ENCODE measurements at places on chromosomes 1 and 21.

DNA sequence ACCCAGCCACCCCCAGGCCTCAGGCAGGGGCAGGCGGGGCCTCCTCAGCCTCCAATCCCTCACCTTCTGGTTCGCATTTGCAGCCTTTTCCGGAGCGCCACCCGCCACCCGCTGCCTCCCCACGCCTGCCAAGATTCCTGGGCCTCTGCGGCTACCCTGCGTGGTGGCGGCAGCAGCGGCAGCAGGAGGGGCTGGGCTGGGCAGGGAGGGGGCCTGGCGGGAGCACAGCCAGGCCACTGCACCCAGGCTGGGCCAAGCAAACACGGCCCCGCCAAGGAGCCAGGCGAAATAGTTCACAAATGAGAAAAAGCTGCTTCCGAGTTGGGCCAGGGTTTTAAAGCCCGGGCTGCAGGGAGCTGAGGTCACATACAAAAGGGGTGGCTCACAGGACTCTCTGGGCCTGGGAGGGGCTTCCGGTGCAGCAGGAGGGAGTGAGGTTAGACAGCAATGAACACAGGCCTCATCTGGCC is 9.8 kb downstream of the COL8A2 start:
- DNase-seq, result peak; percentile 73

DNA sequence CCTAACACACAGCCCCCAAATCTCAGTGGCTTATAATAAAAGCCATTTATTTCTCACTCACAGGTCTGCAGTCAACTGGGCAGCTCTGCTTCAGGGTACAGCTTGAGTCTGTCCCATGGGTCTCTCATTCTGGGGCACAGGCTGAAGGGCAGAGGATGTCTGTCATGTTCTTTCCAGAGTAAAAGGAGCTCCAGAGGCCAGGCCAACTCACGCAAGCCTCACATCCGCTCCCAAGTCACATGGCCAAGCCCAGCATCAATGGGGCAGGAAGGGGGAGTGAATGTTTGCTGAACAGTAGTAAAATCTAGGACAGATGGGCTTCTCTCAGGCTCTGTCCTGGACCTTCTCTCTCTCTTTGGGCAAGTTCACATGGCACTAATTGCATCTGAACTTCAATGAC is 7.1 kb upstream of the SSBP3 start:
- DNase-seq, result no peak

DNA sequence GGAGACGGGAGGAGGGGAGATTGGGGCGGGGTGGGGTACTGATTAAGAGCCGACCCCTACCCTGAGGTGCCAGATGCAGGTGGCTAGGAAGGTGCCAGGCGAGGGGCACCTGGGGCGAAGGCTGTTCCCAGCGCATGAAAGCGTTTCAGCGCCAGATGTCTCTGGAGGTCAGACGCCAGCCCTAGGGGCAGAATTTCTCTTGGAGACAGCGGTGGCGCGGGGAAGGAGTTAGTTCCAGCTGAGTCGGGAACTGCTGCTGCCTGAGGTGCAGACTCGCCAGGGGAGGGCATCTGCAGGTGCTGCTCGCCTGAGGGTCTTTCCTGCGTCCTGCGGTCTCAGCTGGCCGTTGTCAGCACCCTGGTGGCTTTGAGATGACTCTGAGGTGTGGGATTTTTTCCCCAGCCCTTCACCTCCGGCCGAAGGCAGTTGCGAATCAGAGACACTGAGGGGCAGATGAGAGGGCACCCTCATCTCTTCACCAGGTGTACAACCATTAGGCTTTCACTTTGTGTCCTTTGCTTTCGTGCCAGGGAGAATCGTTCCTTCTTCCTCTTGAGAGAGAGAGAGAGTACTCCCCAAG is 539 bp downstream of the CGN start:
- DNase-seq, result no peak

- DNase-seq, result no peak
Measured at GRCh38 chr1:110487726-110488125, 31.2 kb downstream of the KCNA10 start.

DNA sequence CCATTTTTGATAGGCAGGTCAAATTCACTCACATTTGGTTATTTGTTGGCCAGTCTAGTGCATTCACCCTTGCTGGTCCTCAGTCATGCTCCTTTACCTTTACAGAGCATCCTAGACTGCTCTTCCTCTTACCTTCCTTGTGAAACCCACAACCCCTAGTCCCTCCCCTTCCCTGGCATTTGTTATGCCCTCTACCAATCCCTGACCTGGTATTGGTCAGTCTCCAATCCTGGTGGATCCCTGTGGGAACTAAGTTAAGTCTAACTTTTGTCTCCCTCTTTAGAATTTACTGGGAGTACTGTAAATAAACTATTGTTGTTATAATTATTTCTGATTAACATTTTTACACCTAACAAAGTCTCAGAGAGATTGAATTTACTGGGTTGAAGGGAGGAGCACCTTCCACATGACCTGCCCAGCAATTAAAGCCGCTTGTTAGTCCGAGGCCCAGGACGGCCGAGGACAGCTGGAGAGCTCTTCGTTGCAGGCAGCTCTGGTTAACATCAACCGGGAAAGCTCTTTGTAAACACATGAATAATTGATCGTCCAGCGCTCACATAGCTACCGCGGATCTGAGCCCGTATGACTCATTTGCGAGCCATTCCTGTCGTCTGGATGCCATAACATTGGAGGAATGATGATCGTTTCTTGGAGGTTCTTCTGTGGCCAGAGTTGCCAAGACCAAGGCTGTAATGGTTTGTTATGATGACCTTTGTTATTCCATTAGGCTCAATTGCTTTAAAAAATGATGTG is 31.9 kb downstream of the MTARC1 start:
- peak; percentile 65 for DNase-seq

GRCh38 chr1:30106125-30106524 is 617.3 kb downstream of the MATN1 start:
- DNase-seq, result no peak

DNA sequence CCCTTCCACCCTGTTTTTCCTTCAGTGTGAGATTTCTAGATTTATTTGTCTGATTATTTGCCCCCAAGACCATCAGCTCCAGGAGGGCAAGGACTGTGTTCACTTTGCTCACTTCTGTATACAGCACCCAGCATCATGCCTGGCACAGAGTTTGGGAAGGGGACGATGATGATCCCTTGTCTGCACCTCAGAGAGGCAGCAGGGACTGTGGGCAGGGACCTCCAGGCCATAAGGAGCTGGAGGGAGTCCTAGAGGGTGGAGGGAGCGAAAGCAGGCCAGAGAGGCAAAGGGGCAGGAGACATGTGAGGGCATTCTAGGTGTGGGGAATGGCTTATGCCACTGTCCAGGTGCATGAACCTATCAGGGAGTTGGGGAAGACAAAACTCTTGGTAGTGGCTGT is 32.8 kb downstream of the H3-3A start:
- no peak for DNase-seq

- no peak for DNase-seq
Measured at GRCh38 chr1:227320476-227320875, 2.2 kb upstream of the CDC42BPA start.

DNA sequence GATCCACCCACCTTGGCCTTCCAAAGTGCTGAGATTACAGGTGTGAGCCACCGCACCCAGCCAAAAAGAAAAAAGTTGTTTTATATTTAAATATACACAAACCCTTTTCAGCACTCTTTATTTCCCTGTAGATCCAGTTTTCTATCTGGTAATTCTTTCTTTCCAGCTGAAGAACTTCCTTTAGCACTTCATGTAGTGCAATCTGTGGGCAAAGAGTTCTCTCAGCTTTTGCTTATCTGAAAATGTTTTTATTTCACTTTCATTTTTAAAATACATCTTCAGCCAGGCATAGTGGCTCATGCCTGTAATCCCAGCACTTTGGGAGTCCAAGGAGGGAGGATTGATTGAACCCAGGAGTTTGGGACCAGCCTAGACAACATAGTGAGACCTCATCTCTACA is 28.5 kb upstream of the HYI start:
- DNase-seq, result no peak

- DNase-seq, result no peak
Measured at GRCh38 chr1:208820580-208821212, 576.5 kb upstream of the PLXNA2 start.

- no peak for DNase-seq
Measured at GRCh38 chr1:51912881-51913280, 34.4 kb upstream of the NRDC start.

DNA sequence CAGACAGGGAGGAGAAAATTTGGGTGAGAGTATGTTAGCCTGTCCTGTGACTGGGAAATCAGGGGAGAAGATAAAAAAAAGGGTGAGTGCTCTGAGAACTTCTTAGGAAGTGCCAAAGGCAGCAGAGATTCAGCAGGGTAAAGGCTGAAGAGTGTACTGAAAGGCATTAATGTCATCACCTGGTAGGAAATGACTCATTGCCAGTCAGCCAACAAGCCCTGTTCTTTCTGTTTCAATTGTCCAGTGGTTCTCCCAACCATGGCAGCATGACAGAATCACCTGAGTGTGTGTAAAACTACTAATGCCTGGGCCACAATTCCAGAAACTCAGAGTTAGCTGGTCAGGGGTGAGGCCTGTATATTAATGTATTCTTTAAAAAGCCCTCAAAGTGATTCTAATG is 83.5 kb downstream of the INTS7 start:
- DNase-seq, result no peak

DNA sequence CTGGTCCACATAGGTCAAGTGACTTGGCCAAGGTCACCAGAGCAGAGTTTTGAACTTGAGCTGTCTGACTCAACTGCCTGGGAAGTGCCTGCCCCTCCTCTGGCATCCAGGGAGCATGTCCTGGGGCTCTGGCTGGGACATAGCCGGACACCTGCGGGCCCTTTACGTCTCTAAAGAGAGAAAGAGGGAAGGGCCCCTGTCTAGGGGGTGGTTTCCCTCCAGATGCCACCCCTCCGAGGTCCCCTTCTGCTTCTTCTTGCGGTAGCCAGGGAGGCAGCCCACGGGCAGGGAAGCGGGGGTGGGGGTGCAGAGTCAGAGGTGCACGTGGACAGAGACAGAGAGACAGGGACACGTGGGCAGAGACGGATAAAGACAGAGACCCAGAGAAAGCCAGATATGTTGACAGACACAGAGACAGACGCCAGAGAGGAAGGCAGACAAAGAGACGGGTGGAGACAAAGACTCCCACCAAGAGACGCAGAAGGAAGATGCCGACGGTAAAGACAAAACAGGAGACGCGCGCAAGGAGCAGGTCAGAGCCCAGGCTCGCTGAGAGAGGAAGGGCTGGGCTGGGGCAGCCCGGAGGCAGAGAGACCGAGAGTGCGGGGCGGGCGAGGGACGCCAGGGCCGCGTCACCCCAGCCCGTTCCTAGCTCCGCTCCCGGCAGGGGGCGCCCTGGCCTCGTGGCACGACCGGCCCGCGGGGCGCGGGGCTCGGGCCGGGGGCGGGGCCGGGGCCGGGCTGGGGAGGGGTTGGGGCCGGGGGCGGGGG is 458 bp upstream of the ALPL start:
- DNase-seq, result no peak

DNA sequence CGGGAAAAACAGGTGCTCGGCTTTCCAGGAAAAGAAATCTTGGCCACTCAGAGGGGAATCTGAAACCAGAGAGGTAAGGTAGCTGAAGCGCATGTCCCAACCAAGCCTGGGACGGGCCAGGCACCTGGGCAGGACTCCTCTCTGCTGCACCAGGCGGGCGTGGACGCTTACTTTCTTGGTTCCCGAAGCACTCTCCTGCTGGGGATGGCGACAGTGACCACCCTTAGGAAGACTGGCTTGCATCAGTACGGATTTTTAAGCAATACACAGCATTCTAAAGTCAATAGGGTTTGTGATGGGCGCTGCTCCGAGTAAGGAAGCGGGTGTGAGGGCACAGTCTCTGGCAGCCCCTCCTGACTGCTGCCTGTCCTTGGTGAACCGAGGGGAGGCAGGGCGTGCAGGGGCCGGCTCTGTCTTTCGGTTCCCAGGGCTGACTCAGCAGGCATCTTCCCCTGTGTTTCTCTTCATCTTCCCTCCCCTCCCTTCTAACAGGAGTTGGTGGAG is 74.9 kb upstream of the ANGPTL1 start:
- no peak for DNase-seq

GRCh38 chr1:218274511-218274910 is 10.6 kb upstream of the RRP15 start:
- DNase-seq, result no peak

DNA sequence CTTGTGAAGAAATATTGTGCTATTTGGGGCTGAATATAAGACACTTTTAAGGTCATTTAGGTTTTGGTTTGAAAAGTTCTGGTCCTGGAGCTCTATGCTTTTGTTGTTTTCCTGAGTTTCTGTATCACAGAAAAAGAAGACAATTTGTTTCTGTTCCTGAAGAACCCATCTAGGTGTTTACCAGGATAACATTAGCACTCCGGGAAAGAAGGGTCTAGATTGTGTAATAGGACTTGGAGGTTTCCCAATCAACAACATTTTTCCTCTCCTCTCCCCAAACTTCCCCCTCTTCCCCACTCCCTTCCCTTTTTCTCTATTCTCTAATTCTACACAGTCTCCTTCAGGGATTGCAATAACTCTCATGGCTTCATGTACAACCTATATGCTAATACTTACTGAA is 78.7 kb downstream of the PTPRC start:
- no peak for DNase-seq

DNA sequence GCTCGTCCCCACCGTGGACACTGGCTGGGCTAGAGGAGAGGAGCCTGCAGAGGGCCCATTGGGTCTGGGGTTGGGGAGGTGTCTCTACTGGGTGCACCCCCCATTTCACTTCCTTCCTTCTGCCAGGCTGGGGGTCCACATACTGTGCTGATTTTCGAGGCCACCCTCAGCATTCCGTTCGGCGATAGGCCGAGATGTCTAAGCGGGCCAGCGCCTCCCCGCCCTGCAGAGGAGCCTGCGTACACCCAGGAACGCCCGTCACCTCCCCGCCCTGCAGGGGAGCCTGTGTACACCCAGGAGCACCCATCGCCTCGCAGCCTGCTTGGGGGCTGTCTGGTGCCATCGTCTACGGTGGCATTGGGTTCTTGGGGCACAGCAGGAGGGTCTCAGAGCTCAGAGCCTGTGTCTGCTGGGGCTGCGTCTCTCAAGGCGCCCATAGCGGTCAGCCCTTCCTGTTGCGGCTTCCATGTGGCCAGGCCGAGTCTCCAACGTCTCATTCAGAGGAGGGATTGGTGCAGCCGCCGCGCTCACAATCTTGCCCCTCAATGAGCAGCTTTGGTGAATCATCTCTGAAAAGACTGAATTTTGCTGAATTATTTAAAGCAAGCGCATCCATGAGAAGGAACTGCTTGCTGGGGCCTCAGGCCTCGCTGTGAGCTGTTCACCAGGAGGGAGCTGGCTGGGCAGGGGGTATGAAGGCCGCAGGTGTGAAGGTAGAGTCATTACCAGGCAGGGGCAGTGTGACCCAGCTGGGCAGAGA is 30.7 kb upstream of the AGPAT3 start:
- DNase-seq, result no peak

DNA sequence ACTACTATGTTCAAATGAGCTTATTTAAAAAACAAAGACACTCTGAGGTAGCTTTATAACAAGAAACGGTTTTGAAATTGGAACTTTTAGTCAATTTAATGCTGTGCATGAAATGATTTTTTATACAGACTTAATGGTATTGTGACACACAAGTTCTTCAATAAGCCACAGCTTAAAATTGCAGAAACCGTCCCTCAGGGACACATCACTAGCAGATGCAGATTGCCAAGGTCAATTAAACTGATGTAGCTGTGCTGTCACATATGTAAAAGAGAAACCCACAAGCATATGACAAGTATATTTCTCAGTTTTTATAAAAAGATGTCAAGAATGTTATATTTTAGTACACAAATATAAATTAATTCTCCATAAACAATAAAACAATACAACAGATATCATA is 366.9 kb downstream of the DPYD start:
- DNase-seq, result no peak

GRCh38 chr1:162213281-162213912 is 143.9 kb downstream of the NOS1AP start:
- DNase-seq, result no peak

Data from AG09309 (cell line).